CD4-positive, alpha-beta T cell treated with Interleukin-6 for 4 hours (primary cell): ENCODE measurements at places on chromosomes 5 and 9.

GRCh38 chr9:130421802-130422276 lies 22.9 kb upstream of the ASS1 start:
- no peak for DNase-seq

DNA sequence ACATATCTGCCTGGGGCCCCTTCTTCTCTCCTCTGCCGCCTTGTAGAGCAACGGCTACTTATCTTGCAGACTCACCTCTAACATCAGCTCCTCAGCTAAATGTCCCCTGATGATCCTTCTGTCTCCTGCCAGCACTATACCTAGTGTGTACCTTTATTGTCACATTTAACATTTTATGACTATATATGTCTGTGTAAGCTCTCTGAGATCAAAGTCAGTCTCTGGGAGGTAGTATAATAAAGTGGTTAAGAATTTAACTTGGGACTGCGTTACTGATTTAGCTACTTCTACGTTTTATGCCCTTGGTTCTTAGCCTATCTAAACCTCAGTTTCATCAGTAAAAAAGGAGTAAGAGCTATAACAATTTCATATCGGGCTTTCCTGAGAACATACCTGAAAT lies 2.2 kb downstream of the TMED7 start:
- DNase-seq: no peak

DNA sequence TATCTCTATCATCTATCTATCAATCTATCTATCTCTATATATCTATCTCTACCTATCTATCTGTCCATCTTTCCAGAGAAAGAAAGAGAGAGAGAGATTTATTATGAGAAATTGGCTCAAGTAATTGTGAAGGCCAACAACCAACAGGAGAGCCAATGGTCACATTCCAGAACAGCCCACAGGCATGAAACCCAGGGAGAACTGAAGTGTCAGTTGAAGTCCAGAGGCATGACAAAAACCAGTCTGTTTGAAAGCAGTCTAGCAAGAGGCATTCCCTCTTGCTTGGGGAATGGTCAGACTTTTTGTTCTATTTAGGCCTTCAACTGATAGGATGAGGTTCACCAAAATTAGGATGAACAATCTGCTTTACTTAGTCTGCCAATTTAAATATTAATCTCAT lies 87.6 kb upstream of the PLCXD3 start:
- DNase-seq: no peak

DNA sequence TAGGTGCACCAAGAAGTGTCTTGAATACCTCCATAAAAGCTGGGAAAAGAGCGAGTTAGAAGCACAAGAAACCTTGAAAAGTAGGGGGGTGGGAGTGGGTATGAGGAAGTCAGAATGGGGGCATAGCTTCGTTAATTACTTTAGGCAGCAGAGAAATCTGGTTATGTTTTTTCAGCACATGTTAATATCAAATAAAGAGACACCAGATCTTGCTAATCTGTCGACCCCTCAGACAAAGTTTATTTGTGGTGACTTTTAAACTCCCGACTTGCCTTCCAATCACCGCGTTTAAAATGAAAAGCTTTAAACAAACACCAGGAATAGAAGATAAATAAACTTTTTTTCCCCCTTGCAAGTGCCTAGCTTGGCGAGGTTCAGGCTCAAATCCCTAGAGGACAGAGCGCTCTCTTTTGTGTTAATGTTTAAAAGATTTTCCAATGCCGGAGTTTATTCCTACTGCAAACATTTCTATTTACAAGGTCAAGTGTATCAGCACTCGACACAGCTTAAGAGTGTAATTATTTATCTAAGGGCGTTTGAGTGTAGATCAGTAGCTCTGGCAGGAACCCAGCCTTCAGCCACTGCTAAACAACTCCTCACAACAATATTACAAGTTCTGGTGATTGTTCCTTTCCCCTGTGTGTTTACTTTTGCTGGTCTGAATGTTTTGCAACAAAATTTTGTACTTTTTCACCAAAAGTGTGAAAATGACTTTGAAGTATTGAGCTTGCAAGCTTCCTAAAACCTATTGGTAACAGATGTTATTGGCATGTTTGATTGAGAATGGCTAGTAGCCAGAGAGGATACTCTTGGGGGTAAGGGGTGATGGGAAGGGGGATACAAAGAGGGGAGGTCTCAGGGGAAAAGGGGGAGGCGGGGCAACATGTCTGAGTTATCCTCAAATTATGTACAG lies 3.8 kb downstream of the GAS1 start:
- DNase-seq: no peak

- DNase-seq: no peak
These were observed 83.8 kb downstream of the TRIO start for GRCh38 chr5:14226992-14227391.

- DNase-seq: no peak
These were observed 3.4 kb downstream of the ALDOB start for GRCh38 chr9:101432171-101432570.

DNA sequence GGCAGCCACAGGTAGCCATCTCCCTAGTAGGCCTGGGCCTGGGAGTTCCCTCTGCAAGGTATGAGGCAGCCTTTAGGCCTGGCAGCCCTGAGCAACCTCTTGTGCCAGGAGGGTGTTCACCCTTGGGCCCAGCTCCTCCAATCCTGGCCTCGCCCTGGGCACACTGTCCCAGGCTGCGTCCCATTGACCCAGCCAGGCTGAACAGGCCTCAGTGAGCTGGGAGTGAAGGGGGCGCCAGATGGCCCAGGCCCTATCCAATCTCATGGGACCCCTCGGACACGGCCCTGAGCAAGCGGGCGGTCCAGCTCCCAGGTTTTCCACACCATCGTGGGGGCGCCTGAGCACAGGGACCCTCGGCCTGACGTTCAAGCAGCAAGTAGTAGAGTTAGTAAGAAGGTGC lies 14.5 kb downstream of the SH3GLB2 start:
- DNase-seq: no peak

- no peak for DNase-seq
These were observed 420.4 kb downstream of the CETN3 start for GRCh38 chr5:89988998-89989655.

GRCh38 chr9:78746010-78746409 lies 449.1 kb downstream of the PSAT1 start:
- DNase-seq: no peak

DNA sequence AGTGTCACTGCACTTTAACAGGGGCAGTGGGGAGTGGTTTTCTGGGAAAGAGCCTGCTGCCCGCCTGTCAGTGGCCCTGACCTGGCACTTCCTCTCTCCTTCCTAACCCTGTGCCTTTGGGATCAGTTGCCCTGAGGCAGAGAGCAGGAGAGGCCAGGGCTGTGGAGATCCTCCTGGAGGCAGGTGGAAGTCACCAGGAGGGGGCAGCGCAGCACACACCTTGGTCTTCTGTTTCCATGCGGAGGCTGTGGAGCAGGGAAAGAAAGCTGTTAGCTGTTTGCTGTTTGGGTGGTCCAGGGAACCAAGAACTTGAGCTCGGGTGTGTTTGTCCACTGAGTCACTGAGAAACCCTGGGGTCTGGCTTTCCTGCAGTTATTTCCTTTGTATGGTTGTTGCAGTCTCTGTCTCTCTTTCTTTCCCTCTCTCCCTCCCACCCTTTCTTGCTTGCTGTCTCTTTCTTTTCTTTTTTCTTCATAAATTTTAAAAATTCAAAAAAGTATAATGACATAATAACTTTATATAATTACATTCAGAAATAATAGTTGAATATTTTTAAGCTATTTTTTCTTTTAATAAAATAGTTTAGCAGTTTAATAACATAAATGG lies 28.1 kb downstream of the NTRK2 start:
- peak; percentile 22 for DNase-seq

GRCh38 chr9:71479621-71480020 lies 288.7 kb downstream of the CEMIP2 start:
- no peak for DNase-seq

DNA sequence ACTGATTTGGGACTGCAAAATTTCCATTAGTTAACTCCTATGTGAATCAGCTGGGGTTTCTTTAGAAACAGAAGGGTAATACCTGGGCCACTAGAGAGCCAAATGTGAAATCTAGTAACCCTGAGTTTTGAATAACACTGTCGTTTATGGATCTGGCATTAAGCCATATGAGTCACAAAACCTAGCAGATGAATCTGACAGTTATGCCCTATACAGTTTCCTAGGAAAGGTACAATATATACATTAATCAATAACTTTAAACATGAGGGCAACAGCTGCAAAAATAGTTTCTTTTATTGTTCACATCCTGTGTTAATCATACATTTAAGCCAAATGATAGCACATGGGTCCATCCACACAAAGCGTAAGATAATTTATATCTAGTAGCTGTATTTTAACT lies 56.9 kb downstream of the PAM start:
- DNase-seq: no peak

GRCh38 chr9:13447843-13448422 lies 168.4 kb upstream of the MPDZ start:
- no peak for DNase-seq

DNA sequence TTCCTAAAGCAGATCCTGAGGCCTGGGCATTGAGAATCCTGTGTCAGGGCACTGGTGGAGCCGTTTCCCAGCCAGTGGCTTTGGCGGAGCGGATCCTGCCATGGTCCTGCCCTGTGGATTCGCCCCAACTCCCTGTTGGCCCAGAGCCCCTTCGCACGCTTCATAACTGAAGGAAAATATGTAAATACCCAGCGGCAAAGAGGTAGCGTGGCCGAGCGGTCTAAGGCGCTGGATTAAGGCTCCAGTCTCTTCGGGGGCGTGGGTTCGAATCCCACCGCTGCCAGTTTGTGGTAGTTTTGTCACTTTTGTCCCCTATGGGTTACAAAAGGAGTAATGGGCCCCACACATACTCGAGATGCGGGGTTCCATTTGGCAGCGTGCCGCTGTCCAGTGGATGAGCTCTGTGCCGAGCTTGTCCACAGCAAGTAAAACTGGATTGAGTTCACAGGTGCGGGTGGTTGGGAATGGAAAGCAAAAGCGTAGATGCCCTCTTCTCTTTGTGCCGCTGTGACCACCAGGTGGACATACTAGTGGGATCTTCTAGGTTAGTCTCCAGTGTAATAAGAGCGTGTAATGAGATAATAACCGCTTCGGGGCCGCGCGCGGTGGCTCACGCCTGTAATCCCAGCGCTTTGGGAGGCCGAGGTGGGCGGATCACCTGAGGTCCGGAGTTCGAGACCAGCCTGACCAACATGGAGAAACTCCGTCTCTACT lies 17.3 kb downstream of the TRIM7 start:
- peak; percentile 43 for DNase-seq

GRCh38 chr5:132962429-132963021 lies 909 bp downstream of the AFF4 start:
- no peak for DNase-seq

DNA sequence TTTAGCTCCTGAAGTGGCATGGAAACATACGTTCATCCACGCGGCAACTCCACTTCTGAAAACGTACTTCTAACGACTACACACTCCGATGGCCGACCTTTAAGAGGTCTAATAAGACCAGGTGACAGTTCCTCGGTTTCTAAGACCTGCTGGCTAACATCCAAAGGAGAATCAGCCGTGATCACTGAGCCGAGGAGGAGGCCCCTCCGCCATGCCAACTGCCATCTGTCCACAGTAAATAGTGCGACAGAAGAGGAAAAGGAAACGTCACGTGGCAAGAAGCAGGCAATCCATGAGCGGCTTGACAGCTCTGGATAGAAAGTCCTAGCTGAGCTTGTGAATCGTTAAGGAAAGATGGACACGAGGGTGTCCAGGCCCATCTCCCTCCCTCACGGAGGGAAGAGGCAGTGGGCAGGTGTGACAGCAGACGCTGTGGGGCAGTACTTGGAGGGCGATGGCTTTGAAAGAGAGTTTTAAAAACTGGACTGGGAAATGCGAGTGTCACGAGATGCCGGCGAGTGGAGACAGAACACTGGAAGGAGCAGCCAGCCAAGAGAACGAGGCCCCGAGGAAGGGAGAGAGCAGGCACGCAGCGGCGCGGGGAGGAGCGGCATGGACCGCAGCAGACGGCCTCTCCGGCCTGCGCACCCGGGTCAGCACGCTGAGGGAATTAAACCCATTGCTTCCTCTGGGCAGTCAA lies 66.7 kb upstream of the TBC1D9B start:
- no peak for DNase-seq

DNA sequence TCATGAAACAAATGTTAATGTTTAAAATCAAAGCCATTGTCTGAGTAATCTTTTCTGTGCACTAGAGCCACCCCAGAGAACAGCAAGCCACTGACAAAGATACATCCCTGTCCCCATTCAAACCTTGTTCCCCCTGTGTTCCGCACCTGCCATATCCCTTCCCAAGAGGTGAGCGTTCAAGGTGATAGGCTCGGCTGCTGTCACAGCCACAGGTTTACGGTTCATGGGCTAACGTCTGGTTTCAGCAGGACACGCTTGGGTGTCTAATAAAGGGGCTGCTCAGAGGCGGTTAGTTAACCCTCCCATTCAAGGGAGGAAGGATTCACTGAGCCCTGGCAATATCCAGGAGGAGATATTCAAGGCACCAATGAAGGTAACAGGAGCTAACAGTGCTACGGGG lies 24.5 kb upstream of the LAMC3 start:
- DNase-seq: no peak

- DNase-seq: no peak
These were observed 138.0 kb upstream of the KCNN2 start for GRCh38 chr5:114223866-114224265.

- no peak for DNase-seq
These were observed 261.2 kb upstream of the CLINT1 start for GRCh38 chr5:158119961-158120723.

DNA sequence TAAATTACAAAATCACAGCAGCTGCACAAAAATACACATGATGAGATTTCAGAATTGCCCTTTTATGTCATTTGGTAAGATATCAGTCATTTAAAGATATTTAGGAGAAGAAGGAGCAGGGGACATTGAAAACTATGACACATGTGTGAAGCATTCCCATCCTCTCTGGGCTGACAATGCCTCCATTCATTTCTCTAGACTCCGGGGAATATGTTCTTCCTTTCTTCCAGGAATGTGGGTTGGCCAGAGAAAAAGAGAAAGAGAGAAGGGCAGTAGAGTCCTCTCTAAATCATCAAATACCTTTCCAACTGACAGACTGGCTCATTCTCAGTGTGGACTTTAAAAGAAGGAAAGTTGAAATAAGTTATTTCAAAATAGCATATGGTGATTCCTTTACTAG lies 205.6 kb upstream of the ADAMTSL1 start:
- no peak for DNase-seq

DNA sequence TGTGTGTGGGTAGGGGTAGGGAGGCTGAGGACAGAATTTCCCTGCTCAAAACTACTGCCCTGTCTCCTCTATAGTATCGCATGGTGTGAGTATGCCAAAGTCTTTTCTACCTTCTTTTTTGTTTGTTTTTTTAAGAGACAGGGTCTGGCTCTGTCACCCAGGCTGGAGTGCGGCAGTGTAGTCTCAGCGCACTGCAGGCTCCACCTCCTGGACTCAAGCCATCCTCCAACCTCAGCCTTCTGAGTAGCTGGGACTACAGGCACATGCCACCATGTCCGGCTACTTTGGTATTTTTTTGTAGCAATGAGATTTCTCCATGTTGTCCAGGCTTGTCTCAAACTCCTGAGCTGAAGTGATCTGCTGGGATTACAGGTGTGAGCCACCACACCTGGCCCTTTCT lies 2.5 kb downstream of the SRP19 start:
- DNase-seq: no peak

DNA sequence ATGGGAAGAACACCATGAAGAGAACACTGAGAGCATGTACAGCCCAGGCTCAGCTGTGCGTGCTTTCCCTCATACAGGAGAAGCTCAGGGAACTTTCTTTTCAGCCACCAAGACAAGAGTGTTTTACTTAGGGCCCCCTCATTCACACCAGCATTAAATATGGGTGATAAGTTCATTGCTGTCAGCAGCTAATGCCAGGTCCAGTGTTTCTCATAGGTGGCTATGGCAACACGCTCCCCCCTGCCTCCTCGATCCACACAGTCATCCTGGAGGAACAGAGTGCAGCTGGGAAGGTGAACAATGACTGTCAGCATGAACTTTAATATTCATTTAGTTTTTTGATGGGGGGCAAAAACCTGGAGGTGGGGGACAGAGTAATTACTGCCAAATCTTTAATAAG lies 54.4 kb downstream of the TEX10 start:
- no peak for DNase-seq
